AG04449 (cell line): ENCODE measurements at places on chromosomes 1 and 21.

- DNase-seq: no peak
These were observed 15.4 kb downstream of the TMED5 start for GRCh38 chr1:93164816-93165215.

GRCh38 chr1:205344066-205344928 is 12.4 kb downstream of the KLHDC8A start:
- no peak for DNase-seq

DNA sequence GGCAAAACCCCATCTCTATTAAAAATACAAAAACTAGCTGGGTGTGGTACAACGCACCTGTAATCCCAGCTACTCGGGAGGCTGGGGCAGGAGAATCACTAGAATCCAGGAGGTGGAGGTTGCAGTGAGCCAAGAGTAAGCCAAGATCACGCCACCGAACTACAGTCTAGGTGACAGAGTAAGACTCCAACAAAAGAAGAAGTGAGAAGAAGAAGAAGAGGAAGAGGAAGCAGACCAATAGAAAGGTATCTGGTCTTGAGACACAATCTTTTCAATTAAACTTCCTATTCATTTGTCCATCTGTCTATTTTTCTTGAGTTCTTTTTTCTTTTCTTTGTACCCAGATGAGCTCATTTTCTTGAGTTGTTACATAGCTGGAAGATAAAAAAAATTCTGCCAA is 55.7 kb upstream of the ACADM start:
- no peak for DNase-seq

- DNase-seq: no peak
These were observed 1.3 kb upstream of the PCBP3 start for GRCh38 chr21:45642122-45642813.

GRCh38 chr1:106910798-106911197 is 145.7 kb upstream of the PRMT6 start:
- DNase-seq: no peak

GRCh38 chr1:149849111-149849946 is 50.0 kb upstream of the BOLA1 start:
- no peak for DNase-seq

DNA sequence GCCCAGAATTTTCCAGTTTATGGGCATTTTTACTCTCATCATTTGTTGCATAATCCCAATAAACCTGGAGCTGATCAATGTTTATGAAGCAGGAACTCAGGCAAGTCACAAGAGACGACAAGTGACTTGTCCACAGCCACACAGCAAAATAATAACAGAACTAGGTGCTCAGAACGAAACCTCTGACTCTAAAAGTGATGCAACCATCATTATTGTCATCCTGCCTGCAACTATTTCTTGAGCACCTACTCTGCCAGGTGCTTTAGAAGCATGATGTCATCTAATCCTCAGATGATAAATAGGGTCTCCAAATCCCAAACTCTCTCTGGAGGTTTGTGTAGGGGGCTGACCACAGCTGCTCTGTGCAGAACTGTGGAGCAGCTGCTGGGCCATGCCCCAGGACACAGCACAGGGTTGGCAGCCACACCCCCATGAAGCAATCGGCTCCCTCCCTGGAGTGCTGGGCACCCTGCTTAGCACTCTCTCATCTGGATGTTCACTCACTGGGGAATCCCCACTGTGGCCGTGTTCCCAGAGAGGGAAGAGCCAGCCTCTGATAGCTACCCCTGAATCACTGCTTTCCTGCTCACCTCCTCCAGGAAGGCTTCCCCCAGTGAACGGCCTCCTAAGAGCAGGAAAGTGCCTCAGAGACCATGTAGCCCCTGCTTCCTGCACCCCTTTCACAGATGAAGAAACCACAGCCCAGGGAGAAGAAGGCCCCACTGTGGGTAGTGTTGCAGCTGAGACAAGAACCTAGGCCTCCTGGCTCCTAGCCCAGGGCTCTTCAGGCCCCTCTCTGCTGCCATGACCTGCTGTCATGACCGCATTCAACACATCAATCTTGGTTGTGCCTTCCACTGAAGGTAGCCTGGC is 2.1 kb downstream of the TTC22 start:
- no peak for DNase-seq

DNA sequence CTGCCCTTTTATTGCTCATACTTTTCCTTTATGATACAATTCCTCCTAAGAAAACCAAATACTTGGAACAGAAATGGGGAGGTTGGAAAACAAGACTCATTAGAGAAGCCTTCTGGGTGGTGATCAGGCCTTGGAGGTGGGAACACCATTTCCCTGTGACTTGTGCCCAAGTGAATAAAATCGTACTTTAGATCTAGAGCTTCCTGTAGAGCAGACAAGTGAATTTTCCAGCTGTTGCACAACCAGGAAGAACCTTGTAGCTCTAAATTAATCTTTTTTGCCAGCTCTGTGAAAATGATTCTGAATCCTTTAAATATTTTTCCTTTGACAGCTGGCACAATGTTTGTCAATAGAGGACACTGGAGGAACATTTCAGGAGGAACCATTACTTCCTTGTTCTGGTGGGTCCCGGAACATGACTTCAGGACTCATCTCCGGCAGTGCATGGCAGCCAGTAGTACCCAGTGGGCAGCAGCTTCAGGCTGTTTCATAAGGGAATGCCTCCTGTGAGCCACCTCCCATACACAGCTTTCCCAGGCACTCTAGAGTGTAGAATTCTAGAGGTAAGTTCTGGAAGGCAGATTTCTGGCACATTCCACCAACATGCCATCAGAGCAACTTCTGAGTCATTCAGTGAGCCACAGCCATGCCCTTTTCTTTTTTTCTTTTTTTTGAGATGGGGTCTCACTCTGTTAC is 5.5 kb upstream of the SNAPIN start:
- no peak for DNase-seq

DNA sequence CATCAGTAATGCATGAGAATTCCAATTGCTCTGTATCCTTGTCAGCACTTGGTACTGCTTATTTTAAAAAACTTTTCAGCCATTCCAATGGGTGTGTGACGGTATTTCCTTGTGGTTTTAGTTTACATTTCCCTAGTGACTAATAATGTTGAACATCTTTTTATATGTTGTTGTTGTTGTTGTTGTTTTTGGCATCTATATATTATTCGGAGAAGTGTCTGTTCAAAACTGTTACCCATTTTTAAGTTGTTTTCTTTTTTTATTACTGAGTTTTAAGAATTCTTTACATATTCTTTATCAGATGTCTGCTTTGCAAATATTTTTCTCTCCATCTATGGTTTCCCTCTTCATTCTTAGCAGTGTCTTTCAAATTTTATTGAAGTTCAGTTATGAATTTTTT is 231.1 kb upstream of the POU3F1 start:
- DNase-seq: no peak

- no peak for DNase-seq
These were observed 57.8 kb upstream of the NFASC start for GRCh38 chr1:204812842-204813241.

DNA sequence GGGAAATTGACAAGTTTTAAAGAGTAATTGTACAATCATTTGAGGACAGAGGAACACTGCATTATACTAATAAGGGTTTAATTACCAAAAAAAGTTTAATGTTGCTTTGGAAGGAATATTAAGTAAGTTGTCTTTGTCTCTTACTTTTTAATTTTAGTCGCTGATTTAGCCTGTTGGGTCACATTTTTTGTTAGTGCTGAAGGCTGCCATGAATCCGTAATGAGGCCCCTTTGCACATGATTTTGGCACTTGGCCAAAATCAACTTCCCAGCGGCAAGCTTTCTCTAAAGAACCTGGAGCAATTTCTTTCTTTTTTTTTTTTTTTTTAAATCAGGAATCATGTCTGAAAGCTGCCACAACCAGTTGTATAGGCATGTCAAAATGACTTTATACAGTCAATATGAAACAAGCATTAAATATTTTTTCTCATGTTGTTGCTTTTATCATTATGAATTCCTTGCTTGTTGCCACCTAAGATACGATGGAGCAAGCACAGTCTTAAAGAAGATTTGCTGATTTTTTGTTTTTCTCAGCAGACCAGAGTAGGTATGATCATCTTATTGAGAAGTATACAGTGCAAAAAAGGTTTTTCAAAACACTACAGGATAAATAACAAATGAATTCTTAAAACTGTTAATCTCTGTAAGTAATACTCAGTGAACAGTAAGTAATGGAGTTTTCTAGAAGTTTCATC is 690.4 kb downstream of the USP25 start:
- no peak for DNase-seq

- no peak for DNase-seq
These were observed 64.5 kb downstream of the BCAR3 start for GRCh38 chr1:93616996-93617669.

DNA sequence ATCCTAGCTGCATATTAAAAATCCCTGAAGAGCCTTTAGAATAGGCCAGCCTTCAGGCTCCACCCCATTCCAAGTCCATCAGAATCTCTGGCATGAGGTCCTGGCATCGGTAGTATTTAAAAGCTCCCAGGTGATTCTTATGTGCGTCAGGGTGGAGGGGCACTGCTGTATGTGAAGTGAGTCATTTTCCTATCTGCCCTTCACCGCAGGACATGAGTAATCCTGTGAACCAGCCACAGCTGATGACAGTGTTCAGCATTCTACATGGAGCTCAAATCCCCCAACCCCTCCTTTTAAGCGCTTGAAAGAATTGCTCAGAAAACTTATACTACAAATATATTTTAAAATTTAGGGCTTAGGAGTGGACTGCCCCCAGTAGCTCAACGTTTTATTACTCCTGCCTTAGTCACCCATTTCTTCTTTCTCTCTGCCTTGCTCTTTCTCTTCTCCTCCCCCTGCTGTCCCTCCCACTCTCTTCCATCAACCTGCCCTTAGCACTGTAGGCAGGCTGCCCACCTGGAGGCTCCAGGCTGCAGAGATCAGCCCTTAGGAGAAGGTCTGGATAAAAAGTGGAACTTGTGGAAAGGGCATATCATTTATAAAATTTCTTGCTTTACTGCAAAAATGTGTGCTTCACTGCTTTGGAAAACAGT is 73.8 kb upstream of the ZNF281 start:
- DNase-seq: peak; percentile 98

- no peak for DNase-seq
These were observed 346.8 kb downstream of the RRAGC start for GRCh38 chr1:38512789-38513188.

- no peak for DNase-seq
These were observed 19.6 kb downstream of the KCNAB2 start for GRCh38 chr1:6065093-6065858.

- DNase-seq: peak; percentile 51
These were observed 40.8 kb upstream of the UTS2 start for GRCh38 chr1:7893529-7894180.

- no peak for DNase-seq
These were observed 190.6 kb downstream of the KIF26B start for GRCh38 chr1:245345191-245345884.

DNA sequence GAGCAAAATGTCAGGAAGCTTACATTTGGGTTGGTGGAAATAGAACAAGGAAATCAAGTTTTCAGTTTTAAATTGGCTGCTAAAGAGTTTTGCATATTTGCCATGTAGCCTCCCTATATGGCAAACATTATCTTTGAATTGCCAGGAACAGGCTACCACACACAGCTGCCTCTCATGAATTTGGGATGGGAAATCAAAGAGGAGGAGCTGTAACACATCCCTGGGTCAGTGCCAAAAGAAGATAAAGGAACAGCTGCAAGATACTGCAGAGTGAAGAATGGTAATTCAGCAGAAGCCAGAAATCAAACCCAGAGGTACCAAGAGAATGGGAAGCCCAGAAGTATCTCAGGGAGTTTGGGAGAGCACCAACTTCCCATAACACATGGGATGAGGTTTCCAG is 18.6 kb upstream of the RASAL2 start:
- no peak for DNase-seq

GRCh38 chr21:46113497-46114176 is 15.7 kb downstream of the COL6A2 start:
- no peak for DNase-seq

- no peak for DNase-seq
These were observed 179.1 kb downstream of the PSMG1 start for GRCh38 chr21:39003982-39004633.

GRCh38 chr1:17239420-17239819 is 9.5 kb upstream of the PADI3 start:
- peak; percentile 72 for DNase-seq

GRCh38 chr1:228029281-228029680 is 22.5 kb downstream of the WNT3A start:
- DNase-seq: no peak
